ENCODE measurements at places on chromosomes 5 and 9.

DNA sequence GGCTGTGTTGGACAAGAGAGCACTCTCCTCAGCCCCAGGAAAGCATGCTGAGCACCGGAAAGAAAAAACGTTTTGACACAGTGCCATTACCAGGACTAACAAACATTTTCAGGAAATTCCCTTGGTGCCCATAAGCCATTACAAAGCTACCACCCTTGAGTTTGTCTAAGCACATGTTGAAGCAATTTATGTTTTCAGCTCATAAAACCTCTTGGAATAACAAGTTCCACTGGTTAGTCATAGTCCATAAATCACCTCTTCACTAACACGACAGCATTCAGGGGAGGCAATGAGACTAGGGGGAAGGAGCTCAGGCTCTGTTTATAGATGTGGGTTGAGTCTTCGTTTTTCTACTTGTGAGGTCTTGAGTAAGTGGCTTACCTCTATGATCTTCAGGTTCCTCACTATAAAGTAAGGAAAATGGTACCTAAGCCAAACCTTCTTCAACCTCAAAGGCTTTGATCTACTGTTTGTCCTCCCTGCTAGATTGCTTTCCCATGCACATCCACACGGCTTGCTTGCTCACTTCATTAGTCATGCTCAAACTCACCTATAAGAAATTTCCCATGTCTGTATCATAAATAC, 65.4 kb downstream of the DRD1 start:
- DNase-seq = no peak

- DNase-seq = no peak
Observed at GRCh38 chr5:119512277-119512676, 60.0 kb downstream of the HSD17B4 start.

GRCh38 chr5:61731267-61731945, 399.3 kb downstream of the ZSWIM6 start:
- DNase-seq = no peak

- no peak for DNase-seq
Observed at GRCh38 chr5:151646334-151646733, 40.4 kb downstream of the SPARC start.

DNA sequence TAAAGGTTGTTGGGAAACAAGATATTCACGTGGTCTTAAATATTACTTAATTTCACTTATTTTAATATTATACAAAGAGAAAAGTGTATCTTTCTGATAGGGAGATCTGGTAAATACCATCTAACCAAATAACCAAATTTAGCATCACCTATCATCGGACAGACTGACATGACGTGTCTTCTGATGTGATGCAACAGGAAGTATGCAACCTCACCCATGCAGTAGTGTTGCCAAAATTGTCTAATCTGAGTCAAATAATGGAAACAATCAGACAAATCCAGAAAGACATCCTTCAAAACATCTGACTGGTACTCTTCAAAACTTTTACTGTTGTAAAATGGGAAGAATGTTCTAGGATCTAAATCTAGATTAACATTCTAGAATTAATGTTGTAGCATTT, 148.0 kb downstream of the FGF1 start:
- no peak for DNase-seq

- no peak for DNase-seq
Observed at GRCh38 chr9:134597957-134598883, 43.4 kb upstream of the COL5A1 start.

DNA sequence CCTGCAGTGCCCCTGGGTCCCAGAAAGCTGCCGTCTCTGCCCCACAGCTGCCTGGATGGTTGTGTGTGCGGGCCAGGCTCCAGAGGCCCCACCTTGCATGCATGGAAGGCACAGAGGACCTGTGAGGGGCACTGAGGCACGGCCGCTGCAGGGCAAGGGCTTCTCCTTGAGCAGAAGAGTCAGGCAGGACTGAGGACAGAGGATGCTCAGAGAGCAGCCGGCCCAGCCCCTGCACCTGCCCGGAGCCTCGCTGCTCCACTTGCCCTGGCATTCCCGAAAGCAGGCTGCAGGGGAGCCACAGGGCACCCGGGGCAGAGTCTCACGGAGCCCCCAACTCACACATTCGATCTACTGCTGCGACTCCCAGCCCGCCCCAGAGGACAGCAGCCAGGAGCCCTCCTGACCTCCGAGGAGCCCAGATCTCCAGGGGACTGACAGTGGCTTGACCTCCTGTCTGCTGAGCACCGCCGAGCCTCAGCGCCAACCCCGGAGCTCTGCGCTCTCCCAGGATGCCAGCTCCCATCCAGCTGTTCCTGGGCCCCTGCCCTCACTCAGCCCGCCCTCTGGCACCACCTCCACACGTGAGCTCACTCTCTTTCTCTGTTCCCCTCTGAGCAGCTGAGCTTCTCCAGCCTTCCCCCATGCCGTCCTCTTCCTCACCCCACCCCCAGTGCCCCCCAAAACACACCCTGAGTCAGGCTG, 95.0 kb downstream of the KCNT1 start:
- DNase-seq = no peak

- DNase-seq = no peak
Observed at GRCh38 chr5:122112733-122113558, 16.4 kb upstream of the ZNF474 start.

DNA sequence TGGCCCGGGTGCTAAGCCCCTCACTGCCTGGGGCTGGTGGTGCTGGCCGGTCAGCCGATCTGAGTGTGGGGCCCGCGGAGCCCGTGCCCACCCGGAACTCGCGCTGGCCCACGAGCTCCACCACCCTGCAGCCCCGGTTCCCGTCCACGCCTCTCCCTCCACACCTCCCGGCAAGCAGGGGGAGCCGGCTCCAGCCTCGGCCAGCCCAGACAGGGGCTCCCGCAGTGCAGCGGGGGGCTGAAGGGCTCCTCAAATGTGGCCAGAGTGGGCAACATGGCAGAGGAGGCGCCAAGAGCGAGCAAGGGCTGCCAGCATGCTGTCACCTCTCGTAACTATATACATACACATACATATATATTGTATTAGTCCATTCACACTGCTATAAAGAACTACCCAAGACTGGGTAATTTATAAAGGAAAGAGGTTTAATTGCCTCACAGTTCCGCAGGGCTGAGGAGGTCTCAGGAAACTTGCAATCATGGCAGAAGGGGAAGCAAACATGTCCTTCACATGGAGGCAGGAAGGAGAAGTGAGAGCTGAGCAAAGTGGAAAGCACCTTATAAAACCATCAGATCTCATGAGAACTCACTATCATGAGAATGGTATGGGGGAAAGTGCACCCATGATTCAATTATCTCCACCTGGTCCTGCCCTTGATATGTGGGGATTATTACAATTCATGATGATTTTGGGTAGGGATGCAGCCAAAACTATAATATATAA, 56.8 kb downstream of the LIX1 start:
- DNase-seq = no peak

DNA sequence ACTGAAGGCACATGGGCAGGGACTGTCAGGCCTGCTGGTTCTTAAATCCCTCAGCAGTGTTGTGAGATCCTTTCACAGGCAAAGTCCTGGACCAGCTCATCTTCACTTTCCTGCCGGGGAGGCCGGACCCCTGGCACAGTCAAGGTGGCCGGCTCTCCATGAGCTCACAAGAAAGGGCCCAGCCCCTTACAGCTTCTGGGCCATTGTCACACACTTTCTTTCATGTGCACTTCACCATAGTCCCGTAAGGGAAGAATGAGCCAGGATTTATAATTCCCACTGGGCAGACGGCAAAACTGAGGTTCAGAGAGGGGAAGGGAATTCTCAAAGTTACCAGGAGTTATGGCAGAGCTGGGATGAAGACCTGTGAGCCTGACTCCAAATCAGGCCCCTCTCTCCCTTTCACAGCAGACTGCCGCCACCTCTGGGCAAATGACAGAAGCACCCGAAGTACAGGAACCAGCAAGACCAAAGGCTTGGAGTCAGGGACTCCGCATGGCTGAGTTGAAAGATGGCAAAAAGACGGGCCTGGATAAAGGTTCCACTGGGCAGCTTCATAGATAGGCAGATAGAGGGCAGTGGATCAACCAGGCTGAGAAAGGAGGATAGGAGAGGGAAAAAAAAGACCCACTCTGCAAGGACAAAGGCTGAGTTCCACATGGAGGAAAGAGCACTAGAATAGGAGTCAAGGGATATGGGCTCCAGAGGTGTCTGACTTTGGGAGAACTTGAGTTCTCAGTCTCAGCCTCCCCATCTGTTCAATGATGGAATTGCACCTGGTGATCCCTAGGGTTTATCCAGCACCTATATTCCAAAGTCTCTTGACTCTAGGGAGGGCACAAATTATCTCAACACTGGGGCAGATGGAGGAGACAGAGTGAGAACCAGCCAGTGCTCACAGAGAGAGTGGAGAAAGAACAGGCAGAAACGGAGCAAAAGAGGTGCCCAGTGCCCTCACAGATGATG, 128.7 kb downstream of the PAX5 start:
- no peak for DNase-seq

GRCh38 chr5:145495741-145496140, 339.4 kb downstream of the PRELID2 start:
- DNase-seq = no peak

DNA sequence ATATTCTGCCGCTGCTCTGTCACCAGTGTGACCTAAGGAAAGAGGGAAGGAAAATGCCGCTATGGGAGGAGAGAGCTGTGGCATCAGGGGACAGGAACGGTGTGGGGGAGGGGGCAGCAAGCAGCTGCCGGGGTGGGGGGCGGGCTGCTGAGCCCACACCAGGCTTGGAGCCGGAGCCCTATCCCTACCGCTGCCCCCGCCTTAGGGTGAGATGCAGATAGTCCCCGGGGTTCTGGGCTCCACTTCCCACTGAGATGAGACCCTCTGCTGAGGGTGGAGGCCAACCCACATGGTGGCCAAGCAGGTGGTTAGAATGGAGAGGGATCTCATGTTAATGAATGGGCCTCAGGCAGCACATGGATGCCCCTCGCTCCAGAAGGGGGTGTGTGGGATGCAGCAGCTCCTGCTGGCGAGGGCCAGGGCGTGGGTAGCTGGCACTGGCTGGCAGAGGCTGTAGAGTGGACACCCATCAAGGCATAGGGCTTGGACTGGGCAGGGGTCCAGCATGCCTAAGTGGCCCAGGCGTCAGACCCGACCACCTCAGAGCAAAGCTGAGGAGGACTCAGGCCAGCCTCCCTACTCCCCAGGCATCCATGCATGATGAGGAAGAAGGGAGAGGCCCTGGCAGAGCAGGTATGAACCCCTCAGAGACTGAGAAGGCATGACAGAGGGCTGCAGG, 131.5 kb downstream of the ZNF354C start:
- DNase-seq = no peak

DNA sequence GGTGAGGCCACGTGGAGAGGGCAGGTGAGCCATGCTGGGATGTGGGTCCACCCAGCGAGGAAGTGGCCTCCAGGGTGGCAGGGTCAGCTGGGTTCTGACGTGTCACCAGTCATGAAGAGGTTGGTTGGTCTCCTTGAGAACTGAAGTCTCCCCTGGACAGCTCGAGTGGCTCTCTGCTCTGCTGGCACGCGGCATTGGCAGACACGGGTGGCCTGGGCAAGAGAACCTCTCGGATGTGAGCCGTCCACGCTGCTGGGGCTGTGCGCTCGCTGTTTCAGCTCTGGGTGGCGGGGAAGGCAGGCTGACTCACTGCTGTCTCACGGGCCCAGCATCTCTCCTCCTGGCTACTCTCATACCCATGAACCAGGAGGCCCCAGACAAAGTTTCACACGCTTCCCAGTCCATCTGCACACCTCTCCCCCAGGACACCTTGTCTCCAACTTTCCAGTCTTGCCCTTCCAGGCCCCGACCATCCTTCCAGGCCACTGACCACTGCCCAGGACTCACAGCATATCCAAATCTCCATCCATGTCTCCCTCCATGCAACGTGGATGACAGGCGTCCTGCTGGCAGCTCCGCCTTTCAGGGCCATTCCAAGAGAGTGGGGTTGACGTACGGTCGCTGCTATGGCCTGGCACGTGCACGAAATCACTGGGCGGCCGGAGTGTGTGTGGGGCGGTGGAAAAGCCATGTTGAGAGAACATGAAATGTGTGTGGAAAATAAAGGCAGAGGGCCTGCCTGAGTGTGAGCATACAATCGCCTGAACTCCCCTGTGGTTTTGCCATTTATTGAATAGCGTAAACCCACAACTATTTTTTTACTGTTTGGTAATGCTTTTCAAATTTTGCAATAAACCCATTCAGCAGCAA, 145.0 kb upstream of the COL5A1 start:
- no peak for DNase-seq

- DNase-seq = no peak
Observed at GRCh38 chr5:142846406-142846805, 76.2 kb downstream of the ARHGAP26 start.

- DNase-seq = no peak
Observed at GRCh38 chr5:147826361-147826760, 5.1 kb downstream of the SPINK1 start.

- DNase-seq = no peak
Observed at GRCh38 chr9:3912817-3913216, 387.0 kb upstream of the RFX3 start.

GRCh38 chr5:178738520-178738919, 8.1 kb upstream of the ZNF354A start:
- no peak for DNase-seq

DNA sequence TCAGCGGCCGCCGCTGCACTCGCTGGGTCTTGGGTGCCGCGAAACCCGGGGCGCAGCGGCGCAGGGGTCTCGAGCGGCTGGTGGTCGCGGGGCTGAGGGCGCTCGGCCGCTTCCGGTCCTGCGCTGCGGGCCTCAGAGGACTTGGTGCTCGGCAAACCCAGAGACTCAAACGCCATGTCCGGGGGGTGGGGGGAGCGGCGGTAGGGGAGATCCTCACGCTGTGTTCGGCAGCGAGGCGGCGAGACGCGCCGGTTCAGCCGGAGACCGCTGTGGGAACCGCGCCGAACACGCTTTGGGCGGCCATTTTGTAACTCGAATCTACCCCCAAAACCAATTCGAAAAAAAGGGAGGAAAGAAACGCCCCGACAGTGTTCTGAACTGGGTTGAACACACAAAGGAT, 317.5 kb upstream of the CDH18 start:
- DNase-seq = no peak

- no peak for DNase-seq
Observed at GRCh38 chr5:166499447-166500240, 1791.8 kb upstream of the WWC1 start.

GRCh38 chr5:172700365-172701290, 59.6 kb downstream of the NEURL1B start:
- no peak for DNase-seq

DNA sequence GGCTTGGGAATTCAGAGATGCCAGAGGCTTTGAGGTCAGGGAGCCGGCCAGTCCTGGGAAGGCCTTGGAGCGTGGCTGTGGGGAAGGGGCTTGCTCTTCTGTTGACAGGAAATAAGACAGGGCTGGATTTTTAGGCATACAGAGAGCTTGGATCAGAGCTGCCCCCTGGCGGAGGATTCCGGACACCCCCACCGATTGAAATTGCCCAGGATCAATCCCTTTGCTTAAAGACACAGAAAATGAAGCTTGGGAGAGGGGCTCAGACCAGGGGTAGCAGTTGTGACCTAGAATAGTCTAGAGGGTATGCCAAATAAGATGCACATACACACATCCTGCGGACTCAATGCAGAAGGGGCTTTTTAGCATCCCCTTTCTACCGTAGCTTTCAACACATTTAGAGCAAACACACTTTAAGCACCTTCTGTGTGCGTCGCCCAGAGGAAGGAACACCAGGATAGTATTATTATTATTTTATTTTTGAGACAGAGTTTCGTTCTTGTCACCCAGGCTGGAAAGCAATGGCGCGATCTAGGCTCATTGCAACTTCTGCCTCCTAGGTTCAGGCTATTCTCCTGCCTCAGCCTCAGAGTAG, 1.7 kb upstream of the NTMT1 start:
- DNase-seq = peak; percentile 76

GRCh38 chr5:147479444-147479843, 30.4 kb downstream of the DPYSL3 start:
- no peak for DNase-seq

GRCh38 chr5:134403951-134404350, 7.7 kb downstream of the CDKN2AIPNL start:
- DNase-seq = no peak

GRCh38 chr5:153619771-153620170, 129.3 kb downstream of the GRIA1 start:
- no peak for DNase-seq

Measured in activated CD4-positive, alpha-beta T cell treated with anti-CD3 and anti-CD28 coated beads for 24 hours (primary cell).